ENCODE measurements at places on chromosomes 1 and 21. TPM values are rescaled to one million over a fixed set of nuclear protein-coding genes. Genes with fewer than 3 reads are reported as not detected.

TEX38 gene
- total RNA-seq = not detected

PCP4L1 gene
- 22.8 TPM for total RNA-seq

SPATA45 gene
- not detected for total RNA-seq

SMIM11 gene
- 17.3 TPM for total RNA-seq

GJA8 gene
- not detected for total RNA-seq

KTI12 gene
- total RNA-seq = 4.9 TPM

WDR64 gene
- total RNA-seq = not detected
